GM12878 (cell line): ENCODE measurements at places on chromosomes 13 and 19.
A peak's percentile ranks its signal among the peaks of the same experiment; 100 is the strongest.

- DNase-seq, result no peak
These were observed 5.6 kb upstream of the GATAD2A start for GRCh38 chr19:19399733-19400433.

- no peak for DNase-seq
These were observed 2.7 kb downstream of the MCOLN1 start for GRCh38 chr19:7524992-7525739.

- peak; percentile 79 for DNase-seq
These were observed 10.6 kb upstream of the RETN start for GRCh38 chr19:7658219-7658686.

GRCh38 chr13:112205990-112206389 lies 139.0 kb downstream of the SOX1 start:
- no peak for DNase-seq

DNA sequence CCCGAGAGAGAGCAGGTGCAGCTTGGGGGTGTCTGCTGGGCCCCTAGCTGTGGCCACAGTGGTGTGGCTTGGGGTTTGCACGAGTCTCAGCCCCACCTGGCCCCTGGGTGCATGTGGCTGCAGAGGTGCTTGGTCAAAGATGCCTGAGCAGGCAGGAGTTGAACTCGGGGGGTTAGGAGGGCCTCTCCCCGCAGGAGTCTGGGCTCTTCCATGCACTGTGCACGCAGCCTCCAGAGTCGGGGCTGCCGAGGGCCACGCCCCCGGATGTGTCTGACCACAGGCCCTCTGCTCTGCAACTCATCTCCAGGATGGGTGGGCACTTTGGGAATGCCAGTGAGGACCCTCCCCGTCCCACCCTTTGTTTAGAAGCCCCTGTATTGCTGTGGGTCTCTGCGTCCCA lies 91.5 kb upstream of the MCF2L start:
- no peak for DNase-seq

DNA sequence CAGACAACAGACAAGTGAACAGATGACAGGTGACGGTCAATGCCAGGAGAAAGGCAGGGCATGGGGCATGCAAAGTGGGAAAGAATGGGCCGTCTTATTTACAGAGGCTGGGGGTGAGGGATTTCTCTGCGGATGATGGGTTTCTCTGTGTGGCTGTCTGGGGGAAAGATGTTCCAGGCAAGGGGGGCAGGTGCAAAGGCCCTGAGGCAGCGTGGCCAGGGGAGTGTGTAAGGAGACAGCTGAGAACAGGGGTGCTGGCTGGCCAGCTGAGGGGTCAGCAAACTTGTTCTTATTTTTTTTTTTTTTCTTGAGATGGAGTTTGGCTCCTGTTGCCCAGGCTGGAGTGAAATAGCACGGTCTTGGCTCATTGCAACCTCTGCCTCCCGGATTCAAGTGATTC lies 21.8 kb upstream of the RANBP3 start:
- no peak for DNase-seq
